ENCODE measurements at places on chromosomes 5 and 9. TPM values are rescaled to one million over a fixed set of nuclear protein-coding genes. Genes with fewer than 3 reads are reported as not detected.

DNA sequence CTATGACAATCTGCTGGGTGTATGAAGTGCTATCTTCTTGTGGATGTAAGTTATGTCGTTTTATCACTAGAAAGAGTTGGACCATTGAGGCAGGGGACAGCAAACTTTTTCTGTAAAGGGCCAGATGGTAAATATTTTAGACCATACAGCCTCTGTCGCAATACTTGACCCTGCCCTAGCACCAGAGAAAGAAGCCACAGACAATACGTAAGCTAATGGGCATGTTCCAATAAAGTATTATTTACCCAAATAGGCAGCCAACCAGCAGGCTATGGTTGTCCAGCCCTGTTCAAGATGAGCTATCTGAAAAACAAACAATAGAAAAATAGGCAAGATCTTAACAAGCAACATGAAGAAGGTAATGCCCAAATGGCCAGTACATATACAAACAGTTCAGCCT lies 36.4 kb downstream of the MTX3 start:
- DNase-seq, result no peak

DNA sequence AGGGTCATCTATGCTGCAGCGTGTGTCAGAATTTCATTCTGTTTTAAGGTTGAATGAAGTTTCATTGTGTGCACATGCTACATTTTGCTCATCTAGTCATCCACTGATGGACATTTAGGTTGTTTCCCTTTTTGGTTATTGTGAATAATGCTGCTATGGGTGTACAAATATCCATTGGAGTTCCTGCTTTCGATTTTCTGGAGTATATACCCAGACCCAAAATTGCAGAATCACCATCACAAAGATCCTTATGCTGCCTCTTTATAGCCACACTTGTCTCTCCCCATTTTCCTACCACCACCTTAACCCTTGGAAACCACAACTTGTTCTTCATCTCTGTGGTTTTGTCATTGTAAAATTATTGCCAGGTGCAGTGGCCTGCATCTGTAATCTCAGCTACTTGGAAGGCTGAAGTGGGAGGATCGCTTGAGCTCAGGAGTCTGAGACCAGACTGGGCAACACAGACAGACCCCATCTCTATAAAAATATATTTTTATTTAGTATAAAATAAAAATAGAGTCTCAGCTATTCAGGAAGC lies 166.2 kb downstream of the HSD17B3 start:
- DNase-seq, result no peak

Gene FREM1
- not detected for total RNA-seq

Gene NUTM2F
- total RNA-seq, result not detected

Gene FIBCD1
- not detected for total RNA-seq

Gene GPX8
- total RNA-seq, result not detected

Gene NRG2
- total RNA-seq, result 0.26 TPM

Gene EHMT1
- total RNA-seq, result 111 TPM

DNA sequence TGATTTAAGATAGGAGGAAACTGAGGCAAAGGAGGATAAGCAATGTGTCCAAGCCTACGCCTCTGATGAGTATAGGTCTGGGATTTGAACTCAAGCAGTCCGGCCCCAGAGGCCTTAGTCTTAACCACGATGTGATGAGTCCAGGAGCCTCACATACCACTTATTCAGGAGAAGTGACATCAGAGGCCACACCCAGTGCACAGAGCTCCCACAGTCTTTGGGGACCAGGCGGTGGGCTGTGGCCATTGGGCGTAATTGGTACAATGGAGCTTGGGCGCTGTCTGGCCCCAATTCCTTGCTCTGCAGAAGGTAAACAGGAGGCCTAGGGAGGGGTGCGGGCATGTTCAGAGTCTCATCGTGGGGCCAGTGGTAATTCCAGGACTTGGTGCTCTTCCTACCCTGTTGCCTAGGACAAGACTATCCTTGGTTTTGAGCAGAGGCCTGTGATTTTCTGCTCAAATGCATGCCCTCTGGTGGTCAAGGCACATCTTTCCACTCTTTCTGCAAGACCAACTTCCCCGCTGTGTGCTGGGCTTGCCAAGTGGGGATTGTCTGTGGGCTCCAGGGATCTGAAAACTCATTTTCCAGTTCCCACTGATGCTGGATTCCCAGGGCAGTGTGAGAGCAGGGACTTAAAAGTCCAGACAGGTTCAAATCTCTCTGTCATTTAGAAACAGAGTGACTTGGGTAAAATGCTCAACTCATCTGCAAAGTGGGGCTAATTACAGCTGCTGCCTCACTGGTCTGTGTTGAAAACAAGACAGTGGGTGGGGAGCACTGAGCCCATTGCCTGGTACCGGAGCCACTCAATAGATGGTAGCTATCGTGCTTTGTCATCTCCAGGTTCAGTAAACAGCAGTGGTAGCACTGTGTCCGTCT lies 15.8 kb downstream of the NDST1 start:
- no peak for DNase-seq

Gene PDZD2
- 1.2 TPM for total RNA-seq

- no peak for DNase-seq
These were observed 187.8 kb downstream of the MEF2C start for GRCh38 chr5:88695232-88695631.

Gene UGCG
- 21.6 TPM for total RNA-seq

GRCh38 chr5:161314033-161314432 lies 232.5 kb downstream of the GABRB2 start:
- no peak for DNase-seq

DNA sequence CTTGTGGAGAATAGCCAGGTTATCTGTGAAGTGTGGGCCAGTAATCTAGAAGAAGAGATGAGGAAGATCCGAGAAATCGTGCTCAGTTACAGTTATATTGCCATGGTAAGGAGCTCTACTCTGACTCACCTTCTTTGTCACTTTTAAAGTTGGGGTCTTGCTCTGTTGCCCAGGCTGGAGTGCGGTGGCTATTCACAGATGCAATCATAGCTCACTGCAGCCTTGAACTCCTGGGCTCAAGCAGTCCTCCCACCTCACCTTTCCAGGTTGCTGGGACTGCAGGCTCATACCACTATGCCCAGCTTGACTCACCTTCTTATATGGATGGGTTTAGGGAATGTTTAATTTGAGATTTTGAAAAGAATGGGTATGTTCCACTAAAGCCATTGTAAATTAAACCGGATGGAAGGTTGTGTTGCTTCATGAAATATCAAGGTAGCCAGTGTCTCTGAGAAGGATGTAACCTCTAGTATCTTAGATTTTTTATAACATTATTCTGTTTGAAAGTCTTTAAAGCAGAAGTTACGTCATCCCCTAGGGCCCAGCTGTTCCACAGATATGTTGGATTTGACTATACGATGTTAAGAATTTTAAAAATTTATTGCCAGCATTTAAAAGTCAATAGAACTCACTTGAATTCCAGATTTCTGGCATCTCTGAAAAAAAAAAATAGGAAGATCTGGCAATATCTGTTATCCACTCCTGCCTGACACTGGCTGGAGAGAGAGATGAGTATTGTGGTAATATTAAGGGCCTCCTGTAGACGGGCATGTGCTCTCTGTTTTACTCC lies 5.1 kb downstream of the CNOT8 start:
- DNase-seq, result no peak

Gene PCDHB4
- total RNA-seq, result not detected

- DNase-seq, result no peak
These were observed 13.7 kb upstream of the GRIA1 start for GRCh38 chr5:153476767-153477166.

- no peak for DNase-seq
These were observed 230.0 kb upstream of the RGMB start for GRCh38 chr5:98543490-98543889.

Gene TMEFF1
- total RNA-seq, result 0.31 TPM

Gene AK8
- total RNA-seq, result not detected

Gene ACER2
- 4.5 TPM for total RNA-seq

Gene SLC6A3
- total RNA-seq, result 0.27 TPM

DNA sequence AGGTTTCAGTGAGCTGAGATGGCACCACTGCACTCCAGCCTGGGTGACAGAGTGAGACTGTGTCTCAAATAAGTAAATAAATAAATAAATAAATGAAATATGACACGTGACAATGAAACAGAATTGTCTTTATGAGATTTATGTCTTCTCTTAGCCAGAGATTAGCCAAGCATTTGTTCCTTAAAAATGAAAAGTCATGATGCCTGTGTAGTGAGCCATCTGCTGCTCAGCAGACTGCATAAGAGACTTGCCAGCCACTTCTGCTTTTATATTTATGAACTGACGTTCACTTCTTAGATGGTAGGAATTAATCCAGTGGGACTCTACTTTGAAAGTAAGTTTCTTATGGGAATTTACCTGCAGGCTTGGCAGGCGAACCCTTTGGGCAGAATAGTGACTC lies 227.4 kb downstream of the NR3C1 start:
- no peak for DNase-seq

- DNase-seq, result no peak
These were observed 704.3 kb upstream of the ZNF608 start for GRCh38 chr5:125450771-125451170.

GRCh38 chr9:134389642-134390041 lies 63.4 kb downstream of the RXRA start:
- DNase-seq, result no peak

DNA sequence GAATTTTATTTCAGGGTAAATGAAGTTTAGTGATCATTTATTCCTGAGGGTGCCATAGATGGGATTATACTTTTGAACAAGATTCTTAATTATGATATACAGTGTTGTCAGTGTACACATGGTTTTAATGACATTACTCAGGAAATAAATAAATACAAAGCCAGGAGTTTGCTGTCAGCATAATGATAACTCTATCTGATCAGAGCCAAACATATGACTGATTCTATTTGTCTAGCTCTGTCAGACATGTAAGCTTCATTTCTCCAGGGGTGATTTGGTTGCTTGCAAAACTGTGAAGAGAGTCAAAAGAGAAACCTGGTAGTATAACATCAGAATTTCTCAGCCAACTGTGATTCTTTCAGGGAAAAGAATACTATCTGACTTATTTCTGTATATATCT lies 1425.8 kb upstream of the C9orf72 start:
- no peak for DNase-seq

- DNase-seq, result no peak
These were observed 62.3 kb upstream of the CDH18 start for GRCh38 chr5:20050262-20050661.

DNA sequence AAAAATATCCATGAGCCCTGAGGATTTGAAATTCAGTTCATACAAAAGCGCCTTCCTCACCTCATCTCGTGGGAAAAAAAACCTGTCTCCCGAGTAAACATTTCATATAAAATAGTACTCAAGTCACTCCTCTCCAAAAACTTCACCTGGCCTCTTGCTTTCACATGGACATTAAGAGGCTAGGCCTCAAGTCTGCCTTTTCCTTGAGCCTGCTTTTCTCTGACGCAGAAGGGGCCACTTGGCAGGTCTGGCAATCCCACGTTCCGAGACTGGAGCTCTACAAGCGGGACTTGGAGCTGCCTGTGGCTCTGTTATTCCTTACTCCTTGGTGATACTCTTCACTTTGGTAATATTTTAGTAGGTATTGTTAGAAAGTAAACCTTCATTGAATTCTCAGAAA lies 26.9 kb upstream of the CKS2 start:
- no peak for DNase-seq

Gene CCL28
- total RNA-seq, result 25.7 TPM

DNA sequence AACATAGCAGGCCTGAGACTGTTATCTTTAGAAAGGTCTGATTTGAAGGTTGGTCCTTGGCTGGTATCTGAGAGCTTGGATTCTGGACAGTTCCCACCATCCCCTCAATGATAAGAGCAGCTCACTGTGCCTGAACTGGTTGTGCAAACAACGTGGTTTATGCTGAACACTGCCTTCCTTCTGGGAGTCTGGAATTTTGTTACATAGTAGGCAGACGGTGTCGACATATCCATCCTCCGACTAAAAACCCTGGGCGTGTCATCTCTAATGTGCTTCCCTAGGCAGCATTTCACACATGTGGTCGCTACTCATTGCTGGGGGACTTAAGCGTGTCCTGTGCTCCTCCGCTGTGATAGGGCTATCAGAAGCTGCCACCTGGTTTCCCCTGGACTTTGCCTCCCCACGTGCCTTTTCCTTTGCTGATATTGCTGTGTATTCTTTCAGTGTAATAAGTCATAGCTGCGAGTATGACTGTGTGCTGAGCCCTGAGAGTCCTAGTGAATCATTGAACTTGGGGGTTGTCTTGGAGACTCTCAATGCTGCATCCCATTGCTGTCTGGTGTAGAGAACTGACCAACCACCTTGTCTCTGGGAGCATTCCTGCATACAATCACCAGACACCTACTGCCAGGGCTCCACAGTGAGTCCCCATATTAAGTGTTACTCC lies 119.1 kb upstream of the TBC1D2 start:
- DNase-seq, result no peak

Gene FNIP1
- total RNA-seq, result 35.2 TPM

Gene PCA3
- total RNA-seq, result not detected

Gene MYOT
- total RNA-seq, result not detected

DNA sequence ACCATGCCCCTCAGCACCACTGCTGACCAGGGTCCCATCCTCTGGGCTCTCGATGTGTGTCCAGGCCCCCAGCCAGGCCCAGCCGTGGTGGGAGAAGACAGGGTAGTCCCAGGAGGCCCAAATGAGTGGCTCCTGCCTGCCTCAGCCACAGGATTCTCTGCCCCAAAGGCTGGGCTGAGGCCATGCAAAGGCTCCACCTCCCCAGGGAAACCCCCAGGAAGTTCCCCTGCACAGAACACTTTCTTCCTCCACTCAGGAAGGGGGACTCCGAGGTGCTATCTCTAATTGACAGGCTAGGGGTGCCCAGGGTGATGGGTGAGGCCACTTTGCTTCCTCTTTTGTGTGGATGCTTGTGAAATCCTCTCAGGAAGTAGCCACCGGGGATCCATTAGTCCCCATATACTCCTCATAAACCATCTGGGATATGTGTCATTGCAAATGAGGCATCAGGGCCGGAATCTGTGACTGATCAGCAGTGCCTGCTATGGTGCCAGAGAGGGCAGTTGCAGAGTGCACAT lies 23.1 kb upstream of the TDRD7 start:
- no peak for DNase-seq

- DNase-seq, result no peak
These were observed 3.3 kb upstream of the LHX2 start for GRCh38 chr9:124008303-124008693.

- DNase-seq, result no peak
These were observed 36.7 kb upstream of the CCDC112 start for GRCh38 chr5:115333164-115333563.

- no peak for DNase-seq
These were observed 113.9 kb downstream of the SUSD1 start for GRCh38 chr9:112061152-112061740.

Gene N4BP3
- total RNA-seq, result 7.0 TPM

- DNase-seq, result no peak
These were observed 20.6 kb upstream of the NR5A1 start for GRCh38 chr9:124527781-124528180.

Gene CDC20B
- not detected for total RNA-seq

- no peak for DNase-seq
These were observed 134.8 kb upstream of the MSX2 start for GRCh38 chr5:174589599-174589998.

Gene CFAP90
- total RNA-seq, result not detected

Gene DIPK1B
- total RNA-seq, result 0.58 TPM

GRCh38 chr9:129823542-129823934 lies 398 bp downstream of the TOR1A start:
- DNase-seq, result no peak

- no peak for DNase-seq
These were observed 76.3 kb upstream of the TNFSF8 start for GRCh38 chr9:115006660-115007059.

Data from naive thymus-derived CD8-positive, alpha-beta T cell (primary cell).